Activated CD8-positive, alpha-beta memory T cell treated with anti-CD3 and anti-CD28 coated beads, Interleukin-2, amount 50 U/mL, for 4 hours (primary cell): ENCODE measurements at places on chromosomes 16 and 17.

DNA sequence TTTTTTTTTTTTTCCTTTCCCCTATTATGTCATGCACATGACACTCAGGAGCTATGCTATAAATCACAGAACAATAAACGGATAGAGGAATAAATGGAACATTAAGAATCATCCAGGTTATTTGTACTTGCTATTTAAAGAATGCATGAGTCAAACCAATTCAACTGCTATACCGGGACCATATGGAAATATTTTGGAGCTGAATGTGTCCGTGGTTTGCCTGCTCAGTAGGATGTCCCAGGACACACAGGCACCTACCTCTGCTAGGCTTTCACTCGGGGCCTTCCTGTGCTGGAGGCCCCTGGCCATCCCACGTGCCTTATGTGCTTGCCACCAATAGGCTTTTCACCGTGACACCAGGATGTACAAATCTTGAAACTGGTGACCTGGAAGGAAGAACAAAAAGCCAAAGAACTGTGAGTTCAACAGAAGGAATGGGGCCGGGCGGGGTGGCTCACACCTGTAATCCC, 15.3 kb upstream of the SEC14L1 start:
- no peak for DNase-seq

GRCh38 chr17:39605492-39606433, 2.0 kb downstream of the NEUROD2 start:
- no peak for DNase-seq

- DNase-seq = peak; percentile 59
These were observed 84.1 kb upstream of the TOB1 start for GRCh38 chr17:50949989-50950877.

DNA sequence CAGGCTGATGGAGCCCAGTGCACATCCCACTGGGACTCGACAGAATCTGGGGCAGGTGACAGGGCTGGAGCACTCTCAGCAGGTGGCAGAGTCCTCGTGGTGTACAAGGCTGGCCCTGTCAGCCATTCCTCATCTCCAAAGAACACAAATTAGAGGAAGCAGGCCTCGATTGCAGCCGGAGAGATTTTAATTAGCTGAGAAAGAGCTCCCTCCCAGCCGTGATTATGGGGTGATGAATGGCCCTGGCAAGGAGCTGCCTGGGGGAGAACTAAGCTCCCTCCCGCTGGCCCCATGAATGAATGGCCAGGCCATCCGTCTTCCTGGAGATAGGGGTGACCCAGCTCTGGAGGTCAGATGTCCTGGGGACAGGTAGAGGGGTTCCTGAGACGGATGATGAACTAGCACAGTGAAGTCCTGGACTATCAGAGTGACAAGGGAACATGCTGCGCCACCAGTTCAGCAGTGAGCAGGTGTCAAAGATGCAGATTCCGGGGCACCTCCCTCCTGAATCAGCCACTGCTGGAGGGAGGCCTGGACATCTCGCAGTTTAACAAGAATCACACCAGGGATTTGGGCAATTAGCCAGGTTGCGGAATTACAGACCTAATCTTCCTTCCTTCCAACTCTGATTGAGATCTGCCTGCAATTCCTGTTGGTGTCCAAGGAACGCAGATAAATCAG, 35.5 kb downstream of the PIMREG start:
- DNase-seq = no peak

DNA sequence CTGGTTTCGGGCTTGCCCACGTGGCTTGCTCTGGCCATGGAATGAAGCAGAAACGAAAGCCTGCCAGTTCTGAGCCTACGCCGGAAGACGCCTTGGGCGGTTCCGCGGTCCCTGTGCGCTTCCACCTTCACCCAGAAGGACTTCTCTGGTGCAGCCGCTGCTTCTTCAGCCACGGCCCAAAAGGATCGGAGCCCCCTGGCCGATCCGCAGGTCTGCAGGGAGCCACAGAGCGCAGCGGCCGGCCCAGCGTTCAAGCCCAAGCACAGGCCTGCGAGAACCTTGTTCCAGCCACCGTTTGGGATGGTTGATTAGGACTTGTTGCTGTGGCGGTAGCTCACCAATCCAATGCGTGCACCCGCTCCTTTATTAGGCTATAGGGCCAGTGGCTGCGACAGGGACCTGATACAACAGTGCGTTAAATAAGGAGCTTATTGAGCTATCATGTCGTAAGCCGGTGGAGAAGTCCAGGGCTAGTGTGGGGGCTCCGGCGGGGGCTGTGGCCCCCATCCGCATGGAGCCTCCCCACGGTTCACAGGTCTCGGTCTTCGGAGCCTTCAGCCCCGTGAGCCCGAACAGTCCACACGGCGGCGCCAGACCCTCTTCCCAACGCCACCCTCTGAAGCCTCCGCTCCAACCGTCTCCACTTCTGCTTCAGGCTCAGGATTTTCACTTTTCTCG, 10.2 kb upstream of the MPP2 start:
- DNase-seq = peak; percentile 52

DNA sequence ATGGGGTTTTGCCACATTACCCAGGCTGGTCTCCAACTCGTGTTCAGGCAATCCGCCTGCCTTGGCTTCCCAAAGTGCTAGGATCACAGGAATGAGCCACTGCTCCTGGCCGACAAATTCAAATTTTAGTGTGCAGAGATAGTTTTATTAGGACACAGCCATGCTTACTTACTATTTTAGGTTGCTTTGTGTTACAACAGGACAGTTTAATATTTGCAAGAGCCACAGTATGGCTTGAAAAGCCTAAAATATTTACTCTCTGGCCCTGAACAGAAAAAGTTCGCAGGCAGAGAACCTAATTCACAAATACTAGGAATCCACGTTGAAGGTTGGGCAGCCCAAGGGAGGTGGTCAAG, 12.6 kb upstream of the ETV4 start:
- DNase-seq = no peak

- DNase-seq = no peak
These were observed 405 bp upstream of the CBLN1 start for GRCh38 chr16:49281843-49282642.

GRCh38 chr16:78800523-78800922, 701.1 kb downstream of the WWOX start:
- DNase-seq = no peak

DNA sequence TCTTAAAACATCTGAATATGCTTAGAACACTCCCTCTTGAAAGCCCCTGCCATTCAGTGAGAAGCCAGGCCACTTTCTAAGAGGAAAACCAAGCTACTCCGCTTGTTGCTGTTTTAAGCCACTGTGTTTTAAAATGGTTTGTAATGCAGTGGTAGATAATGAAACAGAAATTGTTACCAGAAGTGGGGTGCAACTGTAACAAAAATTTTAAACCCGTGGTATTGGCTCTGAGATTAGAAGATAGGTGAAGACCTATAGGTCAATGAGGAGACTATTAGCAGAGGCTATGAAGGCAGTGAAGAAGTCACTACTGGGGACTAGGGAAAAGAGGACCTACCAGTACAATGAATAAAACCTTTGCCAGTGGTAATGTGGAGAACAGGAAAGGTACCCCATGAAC, 266.5 kb downstream of the IRF8 start:
- no peak for DNase-seq

GRCh38 chr16:49855822-49856671, at the start of gene ZNF423:
TSS of gene ZNF423 (minus strand) at chr16:49856112. CDS start at chr16:49855774, 338 bp downstream.
- DNase-seq = no peak

GRCh38 chr16:84851192-84852127, 31.7 kb downstream of the CRISPLD2 start:
- no peak for DNase-seq

DNA sequence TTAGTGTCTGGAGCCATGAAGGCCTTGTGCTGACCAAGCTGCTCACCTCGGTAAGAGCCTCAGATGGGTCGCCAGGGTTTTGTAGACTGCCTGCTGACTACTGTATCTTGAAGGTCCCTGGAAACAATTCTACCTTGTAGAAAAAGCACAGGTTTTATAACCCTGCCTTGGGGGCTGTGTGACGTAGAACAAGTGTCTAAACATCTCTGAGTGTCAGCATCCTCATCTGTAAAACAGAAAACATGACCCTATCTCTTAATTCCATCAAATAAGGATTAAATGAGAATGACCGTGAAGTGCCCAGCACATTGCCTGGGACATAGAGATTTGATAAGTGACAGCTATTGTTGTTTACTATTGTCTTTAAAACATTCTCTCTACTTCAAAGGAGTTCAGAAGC, 5.5 kb upstream of the TAOK2 start:
- no peak for DNase-seq

GRCh38 chr17:40484285-40484972, 17.0 kb downstream of the TNS4 start:
- DNase-seq = no peak

GRCh38 chr16:65509172-65509571, 387.3 kb upstream of the CDH11 start:
- no peak for DNase-seq

DNA sequence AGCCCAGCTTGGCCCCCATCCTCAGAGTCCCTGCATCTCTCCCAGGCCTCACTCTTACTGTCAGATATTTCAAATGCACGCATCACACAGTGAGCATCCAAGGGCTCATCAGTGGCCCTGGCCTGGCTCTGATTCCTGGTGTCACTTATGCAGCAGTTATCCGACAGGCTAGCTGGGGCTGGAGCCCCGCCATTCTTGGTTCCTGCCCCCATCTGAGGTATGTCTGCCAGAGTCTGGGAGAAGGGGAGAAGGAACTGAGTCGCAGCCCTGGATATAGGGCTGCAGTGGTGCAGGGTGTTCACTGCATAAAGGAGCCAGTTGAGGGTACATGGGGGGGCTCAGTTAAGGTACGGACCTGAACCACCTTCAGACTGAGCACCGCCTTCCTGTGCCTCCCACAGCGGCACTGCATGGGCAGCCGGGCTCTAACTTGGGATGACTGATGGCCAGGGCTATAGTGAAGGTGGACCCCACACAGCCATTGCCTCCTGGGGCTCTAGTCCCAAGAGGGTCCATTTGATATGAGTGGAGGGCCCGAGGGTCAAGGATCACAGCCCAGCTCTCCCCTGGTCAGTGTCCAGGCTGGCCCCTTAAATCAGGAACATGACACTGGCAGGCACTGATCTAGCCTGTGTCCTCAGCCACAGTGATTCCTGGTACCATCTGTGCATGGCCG, 1.8 kb upstream of the RASD1 start:
- no peak for DNase-seq

DNA sequence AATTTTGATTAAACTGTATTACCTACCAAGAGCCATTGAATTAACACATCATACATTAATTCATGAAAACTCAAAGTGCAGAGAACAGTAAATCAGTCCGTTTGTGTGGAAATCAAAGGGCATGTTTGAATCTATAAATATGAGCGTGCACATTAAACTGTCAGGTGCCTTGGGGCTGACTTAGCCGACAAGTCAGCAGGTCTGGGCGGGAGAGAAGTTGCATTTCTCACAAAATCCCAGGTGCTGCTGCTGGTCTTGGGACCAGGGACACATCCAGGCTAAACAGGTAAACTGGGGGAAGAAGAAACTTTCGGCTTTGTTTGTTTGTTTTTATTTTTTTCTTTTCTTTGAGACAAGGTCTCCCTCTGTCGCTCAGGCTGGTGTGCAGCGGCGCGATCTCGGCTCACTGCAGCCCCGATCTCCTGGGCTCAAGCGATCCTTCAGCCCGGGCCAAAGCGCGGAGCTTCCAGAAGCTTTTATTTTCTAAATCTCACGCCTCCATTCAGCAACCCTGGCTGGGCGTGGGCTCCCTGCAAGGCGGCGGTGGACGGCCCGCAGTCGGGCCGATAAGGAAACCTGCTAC, 213.9 kb downstream of the MRTFB start:
- no peak for DNase-seq

DNA sequence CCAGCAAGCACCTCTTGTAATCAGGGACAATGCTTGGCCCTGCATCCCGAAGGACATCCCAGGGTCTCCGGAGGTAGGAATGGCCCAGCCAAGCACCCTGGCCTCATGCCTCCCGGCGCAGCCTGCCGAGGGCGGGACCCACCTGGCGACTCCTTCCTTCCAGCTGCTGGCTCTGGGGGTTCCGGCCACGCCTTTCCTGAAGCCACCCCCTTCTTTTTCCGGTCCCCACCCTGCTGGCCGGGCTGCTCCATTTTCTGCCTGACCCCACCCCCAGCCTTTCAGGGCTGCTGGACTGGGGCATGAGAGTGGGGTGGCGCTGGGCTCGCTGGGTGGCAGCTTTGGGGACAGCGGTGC, 22.5 kb upstream of the CIBAR2 start:
- DNase-seq = no peak

GRCh38 chr16:69927056-69927757, 23.9 kb upstream of the CLEC18A start:
- no peak for DNase-seq

DNA sequence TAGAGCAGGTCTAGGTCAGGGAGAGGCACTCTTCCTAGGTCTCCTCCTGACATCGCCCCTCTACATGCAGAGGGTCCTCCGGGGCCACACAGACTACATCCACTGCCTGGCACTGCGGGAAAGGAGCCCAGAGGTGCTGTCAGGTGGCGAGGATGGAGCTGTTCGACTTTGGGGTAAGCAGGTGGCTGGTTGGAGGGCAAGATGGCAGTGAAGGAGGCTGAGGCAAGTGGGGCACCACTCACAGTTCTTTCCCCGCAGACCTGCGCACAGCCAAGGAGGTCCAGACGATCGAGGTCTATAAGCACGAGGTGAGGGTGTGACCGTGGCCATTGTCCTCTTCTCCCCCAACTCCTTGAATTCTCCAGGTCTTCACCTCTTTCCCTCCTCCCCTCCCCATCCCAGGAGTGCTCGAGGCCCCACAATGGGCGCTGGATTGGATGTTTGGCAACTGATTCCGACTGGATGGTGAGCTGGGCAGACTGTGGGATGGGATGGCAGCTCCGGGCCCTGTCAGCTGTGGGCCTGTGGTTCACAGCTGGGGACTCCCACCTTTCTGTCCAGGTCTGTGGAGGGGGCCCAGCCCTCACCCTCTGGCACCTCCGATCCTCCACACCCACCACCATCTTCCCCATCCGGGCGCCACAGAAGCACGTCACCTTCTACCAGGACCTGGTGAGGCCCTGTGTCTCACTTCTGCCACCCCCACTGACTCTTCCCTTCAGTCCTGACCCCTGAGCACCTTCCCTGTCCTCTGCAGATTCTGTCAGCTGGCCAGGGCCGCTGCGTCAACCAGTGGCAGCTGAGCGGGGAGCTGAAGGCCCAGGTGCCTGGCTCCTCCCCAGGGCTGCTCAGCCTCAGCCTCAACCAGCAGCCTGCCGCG, 3.0 kb downstream of the THOC6 start:
- no peak for DNase-seq

GRCh38 chr16:21276090-21276489, 2.0 kb downstream of the CRYM start:
- DNase-seq = no peak

- DNase-seq = no peak
These were observed 14.9 kb downstream of the RCVRN start for GRCh38 chr17:9890124-9890523.

- no peak for DNase-seq
These were observed 65.0 kb downstream of the NXN start for GRCh38 chr17:914561-914960.

GRCh38 chr16:69773260-69773947, 11.3 kb downstream of the WWP2 start:
- no peak for DNase-seq

DNA sequence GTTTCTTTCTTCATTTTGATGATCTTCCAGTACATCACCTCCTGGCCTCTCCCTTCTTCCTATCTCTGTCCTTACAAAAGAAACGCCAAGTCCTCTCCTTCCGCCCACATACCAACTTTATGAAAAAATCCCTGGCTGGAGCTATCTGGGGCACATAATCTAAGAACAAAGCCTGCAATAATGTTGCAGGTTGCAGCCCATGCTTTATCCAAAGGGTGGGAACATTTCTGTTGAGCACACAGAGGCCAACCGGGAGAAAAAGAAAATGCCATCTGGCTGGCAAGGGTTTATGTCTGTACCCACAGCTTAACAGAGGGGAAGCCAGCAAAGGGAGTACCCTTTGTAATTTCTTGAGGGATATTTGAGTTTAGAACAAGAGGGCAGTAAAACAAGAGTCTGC, 409.6 kb downstream of the SOX9 start:
- DNase-seq = no peak
